Thyroid gland (tissue), 4 donors: ENCODE measurements at places on chromosomes 3 and 15. TPM values are rescaled to one million over a fixed set of nuclear protein-coding genes. Genes with fewer than 3 reads are reported as not detected.

GRCh38 chr3:33060609-33061337 lies 36.2 kb downstream of the GLB1 start:
- no peaks in the 10 kb centered on the region for H3K27me3 ChIP-seq
- no peak for DNase-seq
- H3K4me3 ChIP-seq, result no peak overlapping the region
- no peaks in the 10 kb centered on the region for H3K4me1 ChIP-seq
- H3K27ac ChIP-seq, result no peak overlapping the region

DNA sequence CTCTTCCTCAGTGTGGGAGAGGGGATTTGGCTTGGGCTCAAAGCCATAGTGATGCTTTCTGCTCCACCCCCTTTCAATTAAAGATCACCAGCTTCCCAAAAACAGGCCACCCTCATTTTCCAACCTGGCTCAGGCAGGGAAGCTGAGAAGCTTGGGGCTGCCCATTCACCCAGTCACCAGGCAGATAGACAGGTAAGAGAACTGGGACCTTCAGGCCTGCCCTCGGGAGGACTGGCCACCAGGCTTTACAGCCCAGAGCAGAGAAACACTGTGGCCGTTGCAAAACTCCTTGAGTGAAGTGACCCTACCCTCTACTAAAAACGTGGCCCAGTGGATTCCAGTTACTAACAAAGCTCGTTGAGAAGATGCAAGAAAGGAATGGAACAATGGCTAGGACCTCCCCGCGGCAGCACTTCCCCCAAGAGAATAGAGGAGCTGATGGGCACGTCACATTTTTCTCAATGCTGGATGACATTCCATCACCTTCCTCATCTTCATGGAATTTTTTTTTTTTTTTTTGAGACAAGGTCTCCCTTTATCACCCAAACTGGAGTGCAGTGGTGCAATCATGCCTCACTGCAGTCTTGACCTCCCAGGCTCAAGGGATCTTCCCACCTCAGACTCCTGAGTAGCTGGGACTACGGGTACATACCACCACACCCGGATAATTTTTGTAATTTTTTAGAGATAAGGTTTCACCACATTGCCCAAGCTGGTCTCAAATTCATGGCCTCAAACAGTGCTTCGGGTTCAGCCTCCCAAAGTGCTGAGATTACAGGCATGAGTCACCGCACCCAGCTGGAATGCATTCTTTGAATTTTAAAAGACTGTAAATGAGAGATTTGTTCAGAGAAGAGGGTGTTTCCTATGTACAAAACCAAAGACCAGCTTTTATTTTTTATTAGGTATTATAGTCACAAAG lies 37.9 kb downstream of the LIPC start:
- peaks cover 56% of the 10 kb centered on the region for H3K4me1 ChIP-seq
- peak; percentile 52 for DNase-seq
- H3K27ac ChIP-seq, result peak overlapping the region; percentile 77
- no peak overlapping the region for H3K4me3 ChIP-seq
- no peaks in the 10 kb centered on the region for H3K27me3 ChIP-seq

GRCh38 chr3:60933824-60934223 lies 317.4 kb downstream of the FHIT start:
- H3K27ac ChIP-seq, result no peak overlapping the region
- no peak overlapping the region for H3K4me3 ChIP-seq
- peaks cover 8% of the 10 kb centered on the region for H3K4me1 ChIP-seq
- no peaks in the 10 kb centered on the region for H3K36me3 ChIP-seq
- no peak for DNase-seq

GRCh38 chr3:169686874-169687273 lies 23.4 kb upstream of the MECOM start:
- no peaks in the 10 kb centered on the region for H3K4me1 ChIP-seq
- H3K27ac ChIP-seq, result no peak overlapping the region
- no peaks in the 10 kb centered on the region for H3K27me3 ChIP-seq
- no peaks in the 10 kb centered on the region for H3K36me3 ChIP-seq
- DNase-seq, result no peak

THBS1 gene
- total RNA-seq, result 92.2 TPM

ADAMTS17 gene
- 5.7 TPM for total RNA-seq

GRCh38 chr15:94286583-94286982 lies 55.2 kb downstream of the MCTP2 start:
- H3K36me3 ChIP-seq, result no peaks in the 10 kb centered on the region
- H3K4me3 ChIP-seq, result no peak overlapping the region
- no peak for DNase-seq
- no peaks in the 10 kb centered on the region for H3K4me1 ChIP-seq
- H3K27ac ChIP-seq, result no peak overlapping the region
